Caco-2 (cell line): ENCODE measurements at places on chromosomes 16 and 17.
A peak's percentile ranks its signal among the peaks of the same experiment; 100 is the strongest.

DNA sequence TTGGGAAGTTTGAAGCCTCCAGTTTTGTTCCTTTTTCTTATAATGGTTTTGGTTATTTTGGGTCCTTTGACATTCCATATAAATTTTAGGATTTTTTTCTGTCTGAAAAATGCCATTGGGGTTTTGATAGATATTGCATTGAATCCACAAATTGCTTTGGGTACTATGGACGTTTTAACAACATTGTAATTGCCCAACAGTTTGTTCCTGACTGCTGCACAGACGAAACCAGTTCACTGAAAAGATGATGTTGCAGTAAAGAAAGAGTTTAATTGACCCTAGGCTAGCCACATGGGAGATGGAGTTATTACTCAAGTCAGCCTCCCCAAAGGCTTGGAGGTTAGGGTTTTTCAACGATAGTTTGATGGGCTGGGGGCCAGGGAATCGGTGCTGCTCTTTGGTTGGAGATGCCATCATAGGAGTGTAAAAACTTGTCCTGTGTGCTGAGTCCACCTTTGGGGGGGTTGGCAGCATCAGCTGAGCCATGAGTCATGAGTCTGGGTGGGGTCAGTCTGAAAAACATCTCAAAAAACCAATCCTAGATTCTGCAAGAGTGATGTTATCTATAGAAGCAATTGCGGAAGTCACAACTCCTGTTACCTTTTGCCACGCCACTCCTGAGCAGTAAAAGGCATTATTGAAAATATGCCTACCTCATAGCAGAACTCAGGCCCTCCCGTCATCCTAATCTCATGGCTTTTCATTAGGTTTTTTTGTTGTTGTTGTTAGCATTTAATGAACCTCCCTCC lies 2.7 kb upstream of the PRSS41 start:
- no peak for DNase-seq

DNA sequence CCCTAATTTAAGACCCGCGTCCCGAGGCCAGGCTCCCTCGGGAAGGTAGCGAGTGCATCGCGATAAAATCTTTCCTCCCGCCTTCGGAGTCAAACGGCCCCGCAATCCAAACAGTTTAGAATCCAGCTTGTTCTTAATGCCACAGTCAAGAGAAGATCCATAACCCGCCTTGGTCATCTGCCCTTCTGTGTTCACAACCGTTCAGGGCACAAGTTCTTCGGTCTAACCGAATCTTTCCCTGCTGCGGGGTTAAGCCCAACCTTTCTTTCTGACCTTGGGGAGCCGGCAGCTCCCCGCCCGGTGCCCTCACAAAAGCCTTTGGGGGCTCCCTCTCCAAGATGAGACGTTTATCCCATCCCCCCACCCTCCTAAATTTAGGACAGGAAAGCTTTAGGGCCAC lies 30.3 kb downstream of the CPSF4L start:
- DNase-seq = peak; percentile 19

- no peak for DNase-seq
Observed at GRCh38 chr17:32835291-32835761, 41.6 kb downstream of the MYO1D start.

DNA sequence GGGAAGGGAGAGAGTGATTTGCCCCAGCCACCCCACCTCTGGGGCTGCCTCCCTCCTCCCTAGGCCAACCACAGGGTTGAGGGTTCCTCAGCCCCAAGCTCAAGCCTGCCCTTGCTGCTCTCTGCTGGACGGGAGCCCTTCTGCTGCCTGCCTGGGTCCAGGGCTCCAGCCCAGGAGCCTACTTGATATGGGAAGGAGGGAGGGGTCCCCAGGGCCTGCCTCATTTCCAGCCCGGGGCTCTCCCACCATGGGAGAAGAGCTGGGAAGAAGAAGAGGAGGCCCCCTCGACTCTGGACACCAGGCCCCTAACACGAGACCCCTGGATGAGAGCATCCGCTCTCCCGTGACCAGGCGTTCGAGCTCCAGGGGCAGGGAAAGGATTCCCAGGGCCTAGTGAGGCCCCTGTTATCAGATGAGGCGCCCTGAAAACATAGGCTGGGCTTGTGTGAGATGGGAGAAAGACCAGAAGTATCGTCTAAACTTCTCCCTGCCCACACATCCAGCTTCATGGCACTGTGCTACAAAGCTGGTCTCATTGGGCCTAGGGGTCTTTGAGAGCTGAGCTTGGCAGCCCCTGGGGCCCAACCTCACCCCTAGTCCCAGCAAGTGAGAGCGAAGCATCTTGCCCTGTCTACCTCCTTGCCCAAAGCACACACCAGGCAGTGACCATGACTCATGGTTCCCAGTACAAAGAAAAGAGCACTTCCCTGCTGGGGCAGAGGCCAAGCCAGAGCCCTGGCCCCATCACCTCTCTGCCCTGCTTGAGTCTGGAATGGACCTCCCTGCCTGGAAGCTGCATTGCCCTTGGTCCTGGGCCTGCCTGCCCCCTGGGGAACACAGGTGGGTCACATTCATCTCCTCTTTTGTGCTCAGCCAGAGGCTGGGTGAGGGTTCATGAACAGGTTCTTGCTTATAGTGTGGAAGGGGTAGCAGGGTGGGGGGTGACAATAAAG lies 987 bp downstream of the SLC16A5 start:
- no peak for DNase-seq

DNA sequence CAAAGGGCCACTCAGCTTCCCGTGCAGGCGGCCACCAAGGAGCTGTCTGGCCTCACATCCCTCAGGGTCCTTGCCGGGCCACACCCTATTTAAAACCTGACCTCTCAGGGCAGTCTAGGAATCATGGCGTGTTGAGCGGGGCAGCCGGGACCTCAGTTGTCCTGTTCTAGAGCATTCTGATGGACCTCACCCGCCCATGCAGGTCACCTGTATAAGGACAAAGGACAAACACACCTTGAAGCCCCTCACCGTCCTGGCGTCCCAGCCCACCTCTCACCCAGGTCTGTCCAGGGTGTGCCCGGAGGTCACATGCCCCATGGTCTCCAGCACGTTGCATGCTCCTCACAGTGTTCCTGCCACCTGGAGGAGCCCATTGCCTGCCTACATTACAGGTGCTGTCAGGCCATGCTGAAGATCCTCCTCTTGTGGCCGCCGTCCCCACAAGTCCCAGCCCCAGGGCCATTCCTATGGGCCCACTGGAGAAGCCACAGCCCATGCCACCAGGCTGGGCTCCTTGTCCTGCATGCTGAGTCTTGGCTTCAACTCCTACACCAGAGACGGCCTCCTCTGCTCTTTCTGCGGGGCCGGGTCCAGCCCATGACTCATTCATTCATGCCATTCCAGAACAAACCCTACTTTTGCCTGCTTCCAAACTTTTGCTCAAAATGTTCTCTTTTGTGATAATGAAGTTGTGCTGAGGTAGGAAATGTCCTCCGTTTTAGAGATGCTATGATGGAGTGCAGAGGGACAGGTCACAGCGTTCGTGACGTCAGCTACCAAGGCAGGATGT lies 46.3 kb downstream of the PEMT start:
- DNase-seq = no peak

- peak; percentile 85 for DNase-seq
Observed at GRCh38 chr16:1299012-1299867, 10.2 kb upstream of the UBE2I start.

DNA sequence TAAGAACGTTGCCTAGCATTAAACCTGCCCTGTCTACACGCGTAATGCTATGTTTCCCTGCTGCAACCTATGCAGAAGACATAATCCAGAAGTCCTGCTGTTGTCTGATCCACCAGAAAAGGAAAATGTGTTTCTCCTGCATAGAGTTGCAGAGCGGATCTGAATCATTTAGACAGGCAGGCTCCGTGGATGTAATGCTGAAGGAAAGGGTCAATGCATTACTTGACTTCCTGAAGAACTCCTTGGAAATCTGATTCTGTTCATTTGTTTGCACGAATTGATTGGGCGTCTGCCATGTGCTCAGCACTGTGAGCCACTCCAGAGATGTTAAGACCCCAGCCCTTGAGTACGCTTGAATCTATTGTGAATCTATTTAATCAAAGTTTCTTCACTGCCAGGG lies 83.4 kb downstream of the FOXL1 start:
- no peak for DNase-seq

DNA sequence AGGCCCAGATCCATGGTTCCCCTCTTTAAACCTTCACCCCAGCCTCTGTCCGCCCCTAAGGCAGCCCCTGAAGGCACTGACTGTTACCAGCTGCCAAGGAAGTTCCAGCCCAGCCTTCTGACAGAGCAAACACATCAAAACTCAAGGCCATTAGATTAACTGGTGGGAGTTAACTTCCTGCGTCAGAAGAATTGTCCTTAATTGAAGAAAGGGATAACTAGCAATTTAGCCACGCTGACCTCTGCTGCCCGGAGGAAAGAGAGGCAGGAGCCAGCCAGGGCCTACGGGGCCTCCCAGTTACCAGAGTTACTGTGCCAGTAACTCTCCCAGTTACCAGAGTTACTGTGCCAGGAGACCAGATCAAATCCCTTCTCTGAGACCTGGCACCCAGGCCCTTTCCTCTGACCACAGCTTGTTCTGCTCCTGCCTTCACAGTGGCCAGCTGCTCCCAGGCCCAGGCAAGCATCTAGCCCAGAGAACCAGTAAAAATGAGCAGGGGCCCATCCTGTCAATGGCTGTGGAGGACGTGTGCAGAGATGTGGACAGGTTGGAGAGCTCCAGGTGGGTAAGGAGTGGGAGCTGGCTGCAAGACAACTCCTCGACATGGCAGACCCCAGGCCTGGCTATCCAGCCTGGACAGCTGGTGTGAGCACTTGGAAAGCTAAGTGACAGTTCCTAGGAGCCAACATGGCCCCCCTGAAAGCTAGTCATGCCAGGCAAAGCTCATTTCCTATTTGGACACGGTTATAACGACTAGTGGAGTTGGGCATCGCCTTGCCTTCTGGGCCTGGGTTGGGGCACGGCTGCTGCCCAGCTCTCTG lies 2.8 kb upstream of the PITPNM3 start:
- DNase-seq = no peak

DNA sequence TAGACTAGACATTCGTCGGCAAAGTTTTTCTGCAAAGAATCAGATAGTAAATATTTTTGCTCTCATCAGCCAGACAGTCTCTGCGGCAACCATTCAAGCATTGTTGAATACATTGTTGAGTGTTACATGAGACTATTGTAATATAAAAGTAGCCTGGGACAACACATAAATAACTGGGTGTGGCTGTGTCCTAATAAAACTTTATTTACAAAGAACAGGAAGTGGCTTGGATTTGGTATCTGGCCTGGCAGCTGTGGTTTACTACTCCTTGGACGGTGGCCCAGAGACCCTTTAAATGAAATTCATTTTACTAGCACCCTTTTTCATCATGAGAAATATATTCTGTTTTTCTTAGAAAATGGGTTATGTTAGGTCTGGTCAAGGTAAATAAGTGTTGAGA lies 297.2 kb downstream of the WWOX start:
- DNase-seq = no peak

GRCh38 chr17:45440161-45440778 lies 7.6 kb upstream of the ARHGAP27 start:
- no peak for DNase-seq

DNA sequence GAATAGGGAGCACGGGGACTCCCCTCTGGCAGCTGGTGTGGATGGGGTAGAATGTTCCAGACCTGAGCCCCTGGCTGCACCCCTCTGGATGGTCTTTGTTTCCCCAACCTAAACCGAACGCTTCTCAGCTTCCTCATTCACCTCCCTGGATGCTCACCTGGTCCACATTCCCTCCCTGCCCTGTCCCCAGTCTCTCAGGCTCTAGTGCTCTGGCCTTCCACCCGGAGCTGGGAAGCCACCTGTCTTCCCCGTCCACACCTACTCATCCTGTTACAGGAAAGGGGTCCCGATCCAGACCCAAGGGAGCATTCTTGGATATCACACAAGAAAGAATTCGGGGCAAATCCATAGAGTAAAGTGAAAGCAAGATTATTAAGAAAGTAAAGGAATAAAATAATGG lies 73.5 kb downstream of the CYLD start:
- no peak for DNase-seq

DNA sequence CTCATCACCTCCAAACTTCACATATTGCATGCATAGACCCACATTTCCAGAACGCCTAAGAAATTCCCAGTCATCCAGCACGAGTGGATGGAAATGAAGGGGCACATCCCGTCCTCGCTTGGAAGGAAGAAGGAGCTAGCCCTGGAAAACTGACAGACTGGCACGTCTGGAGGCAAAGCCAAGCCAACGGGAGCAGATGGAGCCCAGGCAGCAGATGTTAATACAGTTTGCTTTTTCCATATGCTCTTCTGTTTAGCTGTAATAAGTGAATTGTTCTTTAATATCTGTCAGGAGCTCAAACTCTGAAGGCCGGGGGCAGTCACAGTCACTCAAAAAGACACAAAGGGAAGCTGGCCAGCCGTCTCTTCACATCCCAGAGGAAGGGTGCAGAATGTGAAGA lies 187.7 kb downstream of the XYLT1 start:
- no peak for DNase-seq

DNA sequence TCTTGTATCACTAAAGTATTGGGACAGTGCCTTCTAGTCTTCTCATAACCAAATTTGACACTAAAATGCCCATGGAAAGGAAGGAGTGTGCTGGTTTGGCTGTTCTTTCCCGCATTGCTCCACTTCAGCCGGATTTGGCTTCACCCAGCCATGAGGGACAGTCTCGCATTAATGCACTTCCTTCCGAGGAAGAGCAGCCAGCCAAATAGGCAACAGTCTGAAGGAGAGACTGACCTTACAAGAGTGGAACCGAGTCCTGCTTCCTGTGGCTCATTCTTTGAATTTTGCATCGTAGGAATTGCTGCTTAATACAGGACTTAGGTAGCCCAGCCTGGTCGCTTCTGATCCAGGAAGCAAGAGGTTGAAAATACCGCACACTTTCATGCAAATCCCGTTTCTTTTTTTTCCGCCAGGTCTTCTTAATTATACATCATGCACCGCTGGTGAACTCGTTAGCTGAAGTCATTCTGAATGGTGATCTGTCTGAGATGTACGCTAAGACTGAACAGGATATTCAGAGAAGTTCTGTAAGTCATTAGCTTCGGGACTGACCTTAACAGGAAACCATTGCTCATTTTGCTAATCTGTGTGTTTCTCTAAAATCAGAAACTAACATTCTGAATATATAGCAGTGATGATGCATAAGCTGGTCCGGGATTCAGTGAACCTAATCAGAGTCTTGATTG lies 38.2 kb downstream of the CLEC16A start:
- DNase-seq = no peak

- no peak for DNase-seq
Observed at GRCh38 chr17:13421581-13422130, 180.1 kb downstream of the HS3ST3A1 start.

DNA sequence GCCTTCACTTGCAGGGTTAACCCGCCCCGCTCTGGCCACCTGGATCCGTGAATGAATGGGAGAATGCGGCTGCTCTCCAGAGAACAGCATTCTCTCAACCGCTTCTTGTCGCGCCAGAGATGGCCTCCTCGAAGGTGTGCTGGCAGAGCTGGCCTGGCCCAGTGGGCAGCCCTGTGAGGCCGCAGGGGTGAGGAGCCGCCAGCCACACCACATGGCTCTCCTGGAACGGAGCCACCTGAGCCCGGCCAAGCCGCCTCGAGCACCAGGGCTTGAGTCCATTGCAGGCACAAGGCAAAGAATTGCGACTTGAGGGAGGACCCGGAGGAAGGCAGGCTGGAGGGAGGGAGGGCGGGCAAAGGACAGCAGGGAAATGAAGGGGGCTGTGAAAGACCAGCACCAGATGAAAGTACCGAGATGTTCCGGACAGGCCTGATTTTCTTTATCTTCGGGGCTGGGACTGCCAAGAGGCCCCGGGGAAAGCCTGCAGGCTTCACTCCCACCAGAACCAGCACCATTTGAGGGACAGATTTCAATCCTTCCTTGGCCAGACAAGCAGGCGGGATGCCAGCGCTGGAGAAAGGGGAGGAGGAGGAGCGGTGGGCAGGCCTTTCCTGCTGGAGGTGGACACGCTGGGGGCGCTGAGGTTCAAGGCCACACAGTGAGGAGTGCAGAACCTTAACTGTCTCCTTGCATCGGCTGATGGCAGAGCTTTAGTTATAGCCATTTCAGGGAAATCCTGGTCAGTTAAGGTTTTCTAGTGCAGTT lies 69.4 kb downstream of the MRC2 start:
- no peak for DNase-seq
